ENCODE measurements at places on chromosomes 3 and 15.

- no peaks in the 10 kb centered on the region for H3K36me3 ChIP-seq
- no peak for DNase-seq
- no peaks in the 10 kb centered on the region for H3K27me3 ChIP-seq
- H3K4me3 ChIP-seq, result no peak overlapping the region
- H3K27ac ChIP-seq, result no peak overlapping the region
- peaks cover 25% of the 10 kb centered on the region for H3K4me1 ChIP-seq
These were observed 50.4 kb downstream of the TCF12 start for GRCh38 chr15:56968821-56969220.

DNA sequence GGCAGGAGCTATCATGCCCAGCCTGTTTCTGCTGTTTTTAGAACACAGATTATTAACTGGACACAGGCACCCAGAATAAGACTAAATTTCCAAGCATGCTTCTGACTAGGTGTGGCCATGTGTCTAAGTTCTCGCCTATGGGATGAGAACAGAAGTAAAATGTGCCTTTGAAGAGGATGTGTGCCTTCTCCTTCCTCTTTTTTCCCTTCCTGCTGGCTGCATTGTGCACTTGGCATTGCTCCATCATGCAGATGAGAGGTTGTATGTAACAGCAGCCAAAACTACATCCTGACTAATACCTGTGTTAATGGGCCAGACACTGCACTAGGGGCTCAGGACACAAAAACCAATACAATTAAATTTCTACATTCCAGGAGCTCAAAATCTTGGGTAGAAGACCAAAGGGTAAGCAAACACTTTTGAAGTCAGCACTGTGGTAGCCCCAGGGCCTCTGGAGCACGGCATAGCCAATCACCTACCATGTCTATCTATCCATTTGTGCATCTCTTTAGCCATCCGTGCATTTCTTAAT is 40.9 kb upstream of the RNU6-1 start:
- no peaks in the 10 kb centered on the region for H3K36me3 ChIP-seq
- no peaks in the 10 kb centered on the region for H3K27me3 ChIP-seq
- H3K4me1 ChIP-seq, result no peaks in the 10 kb centered on the region
- H3K27ac ChIP-seq, result no peak overlapping the region
- DNase-seq, result no peak

DNA sequence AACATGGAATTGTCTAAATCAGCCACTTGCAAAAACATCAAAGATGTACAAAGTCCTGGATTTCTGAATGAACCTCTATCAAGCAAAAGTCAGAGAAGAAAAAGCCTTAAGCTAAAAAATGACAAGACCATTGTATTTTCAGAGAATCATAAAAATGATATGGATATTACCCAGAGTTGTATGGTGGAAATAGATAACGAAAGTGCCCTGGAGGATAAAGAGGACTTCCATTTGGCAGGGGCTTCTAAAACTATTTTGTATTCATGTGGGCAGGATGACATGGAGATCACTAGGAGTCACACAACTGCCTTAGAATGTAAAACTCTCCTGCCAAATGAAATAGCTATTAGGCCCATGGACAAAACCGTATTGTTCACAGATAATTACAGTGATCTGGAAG is 29.3 kb downstream of the KNL1 start:
- DNase-seq, result no peak
- no peak overlapping the region for H3K27ac ChIP-seq
- H3K36me3 ChIP-seq, result no peaks in the 10 kb centered on the region
- H3K4me3 ChIP-seq, result no peak overlapping the region
- H3K4me1 ChIP-seq, result no peaks in the 10 kb centered on the region

GRCh38 chr15:85421116-85421925 is 40.9 kb downstream of the AKAP13 start:
- H3K36me3 ChIP-seq, result no peaks in the 10 kb centered on the region
- no peaks in the 10 kb centered on the region for H3K27me3 ChIP-seq
- no peak overlapping the region for H3K27ac ChIP-seq
- H3K4me3 ChIP-seq, result no peak overlapping the region
- no peak for DNase-seq
- peaks cover 40% of the 10 kb centered on the region for H3K4me1 ChIP-seq

DNA sequence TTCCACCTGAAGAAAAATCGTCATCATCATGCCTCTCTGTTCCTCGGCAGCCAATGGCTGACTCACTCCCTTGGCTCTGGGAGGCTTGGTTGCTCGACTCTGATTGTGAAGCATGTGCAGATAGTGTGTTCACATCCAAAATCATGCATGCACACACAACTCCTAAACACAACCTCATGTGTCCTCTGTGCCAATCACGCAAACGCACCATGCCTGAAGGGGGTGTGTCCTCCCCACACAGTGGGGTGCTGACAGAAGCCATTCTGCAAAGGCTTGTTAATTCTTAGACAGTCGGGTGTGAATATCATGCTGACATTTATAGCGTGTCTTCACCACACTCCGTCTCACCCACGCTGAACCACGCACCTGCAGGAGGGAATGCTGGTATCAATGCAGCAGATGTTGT is 11.4 kb upstream of the CCDC174 start:
- H3K27ac ChIP-seq, result no peak overlapping the region
- H3K36me3 ChIP-seq, result no peaks in the 10 kb centered on the region
- H3K27me3 ChIP-seq, result no peaks in the 10 kb centered on the region
- no peak for DNase-seq
- H3K4me3 ChIP-seq, result no peak overlapping the region

- no peaks in the 10 kb centered on the region for H3K4me1 ChIP-seq
- H3K4me3 ChIP-seq, result no peak overlapping the region
- H3K27me3 ChIP-seq, result no peaks in the 10 kb centered on the region
- H3K36me3 ChIP-seq, result no peaks in the 10 kb centered on the region
These were observed 108.5 kb downstream of the SYNPR start for GRCh38 chr3:63386568-63386967.

- no peak overlapping the region for H3K27ac ChIP-seq
- no peaks in the 10 kb centered on the region for H3K4me1 ChIP-seq
- H3K4me3 ChIP-seq, result no peak overlapping the region
- no peaks in the 10 kb centered on the region for H3K36me3 ChIP-seq
- DNase-seq, result no peak
These were observed 835.4 kb upstream of the NR2F2 start for GRCh38 chr15:95494971-95495541.
